ENCODE measurements at places on chromosomes 6 and 20. TPM values are rescaled to one million over a fixed set of nuclear protein-coding genes. Genes with fewer than 3 reads are reported as not detected.

TTK gene
- 1.1 TPM for total RNA-seq

CST3 gene
- total RNA-seq = 879 TPM

CCM2L gene
- 4.6 TPM for total RNA-seq

PACRG gene
- total RNA-seq = 11.7 TPM

CST7 gene
- total RNA-seq = 0.94 TPM

ENPP4 gene
- 34.6 TPM for total RNA-seq

- DNase-seq = no peak
Measured at GRCh38 chr20:11529047-11529446, 388.6 kb upstream of the BTBD3 start.

- no peak for DNase-seq
Measured at GRCh38 chr20:10423735-10424134, 10.3 kb downstream of the MKKS start.

DNA sequence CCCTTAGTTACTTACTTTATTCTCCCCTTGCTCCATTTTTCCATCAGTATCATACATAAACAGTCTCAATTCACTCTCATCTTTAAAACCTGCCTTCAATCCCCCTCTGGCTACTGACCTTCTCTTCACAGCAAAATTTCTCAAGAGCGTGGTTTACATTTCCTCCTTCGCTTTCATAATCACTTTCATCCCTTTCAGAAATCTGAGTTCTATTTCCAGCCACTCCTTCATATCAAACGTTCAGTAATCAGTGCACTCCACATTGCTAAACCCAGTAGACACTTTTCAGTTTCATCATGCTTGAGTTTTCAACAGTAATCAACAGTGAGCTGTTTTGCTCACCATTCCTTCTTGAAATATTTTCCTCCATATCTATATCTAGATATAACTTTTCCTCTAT, 176.7 kb upstream of the HSF2 start:
- no peak for DNase-seq

GRCh38 chr20:56630086-56630493, 984 bp downstream of the TFAP2C start:
- DNase-seq = no peak

DNA sequence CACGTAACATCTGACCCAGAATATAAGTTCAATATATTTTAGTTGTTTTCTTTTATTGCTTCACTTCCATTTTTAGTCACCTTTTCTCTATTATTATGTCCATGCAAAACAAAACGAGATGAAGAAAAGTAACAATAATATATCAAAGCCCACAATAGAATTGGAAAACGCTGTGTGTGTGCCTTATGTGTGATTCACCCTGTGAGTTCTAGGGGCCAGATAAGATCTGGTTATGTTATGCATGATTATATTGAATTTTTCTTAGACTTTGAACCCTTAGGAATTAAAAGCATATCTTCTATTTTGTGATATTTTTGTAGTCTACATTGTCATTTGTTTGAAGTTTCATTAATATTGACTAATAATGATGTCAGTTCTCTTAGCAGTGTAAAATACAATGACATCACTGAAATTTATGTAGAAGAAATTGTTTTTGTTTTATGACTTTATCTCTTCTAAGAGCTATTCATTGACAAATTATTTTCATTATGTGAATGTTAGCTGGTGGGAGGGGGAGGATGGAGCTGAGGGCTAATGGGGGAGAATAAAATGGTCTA, 243.6 kb downstream of the TFAP2B start:
- no peak for DNase-seq

DNA sequence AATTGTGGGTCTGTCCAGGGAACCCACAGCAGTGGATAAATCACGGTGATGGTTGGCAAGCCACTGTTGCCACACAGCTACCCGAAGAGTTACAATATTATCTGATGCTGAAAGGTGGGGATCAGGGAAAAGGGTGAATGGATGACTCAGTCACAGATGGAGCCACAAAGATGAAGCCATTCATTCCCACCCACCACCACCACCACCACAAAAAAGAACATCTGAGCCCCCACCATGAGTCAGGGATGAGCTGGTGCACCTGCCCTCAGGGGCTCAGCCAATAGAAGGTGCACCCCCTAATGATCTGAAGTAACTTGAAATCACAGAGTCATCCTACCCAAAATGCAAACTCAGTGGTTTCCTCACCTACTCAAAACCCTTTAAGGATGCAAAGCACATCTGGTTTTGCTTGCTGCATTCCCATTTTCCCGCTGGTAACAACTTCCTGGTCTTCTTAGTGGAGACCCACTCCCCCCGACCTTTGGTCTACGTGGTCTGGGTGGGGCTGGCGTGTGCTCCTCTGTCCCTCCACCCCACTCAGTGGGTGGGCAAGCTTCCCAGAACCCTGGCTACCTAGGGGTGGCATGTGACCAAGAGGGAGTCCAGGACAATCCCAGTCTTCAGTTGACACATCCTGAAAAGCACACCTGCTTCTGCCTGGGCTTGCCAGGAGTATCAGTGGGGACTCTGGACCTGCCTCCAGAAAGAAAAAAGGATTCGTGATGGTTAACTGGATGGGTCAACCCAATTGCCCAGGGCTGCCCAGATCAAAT, 125.5 kb downstream of the ANKRD60 start:
- DNase-seq = no peak

- DNase-seq = no peak
Measured at GRCh38 chr6:17703256-17703694, 3.5 kb downstream of the NUP153 start.

GRCh38 chr6:3406362-3406821, 50.5 kb downstream of the SLC22A23 start:
- DNase-seq = no peak

- peak; percentile 60 for DNase-seq
Measured at GRCh38 chr6:166540631-166541331, 45.7 kb downstream of the RAMACL start.

DNA sequence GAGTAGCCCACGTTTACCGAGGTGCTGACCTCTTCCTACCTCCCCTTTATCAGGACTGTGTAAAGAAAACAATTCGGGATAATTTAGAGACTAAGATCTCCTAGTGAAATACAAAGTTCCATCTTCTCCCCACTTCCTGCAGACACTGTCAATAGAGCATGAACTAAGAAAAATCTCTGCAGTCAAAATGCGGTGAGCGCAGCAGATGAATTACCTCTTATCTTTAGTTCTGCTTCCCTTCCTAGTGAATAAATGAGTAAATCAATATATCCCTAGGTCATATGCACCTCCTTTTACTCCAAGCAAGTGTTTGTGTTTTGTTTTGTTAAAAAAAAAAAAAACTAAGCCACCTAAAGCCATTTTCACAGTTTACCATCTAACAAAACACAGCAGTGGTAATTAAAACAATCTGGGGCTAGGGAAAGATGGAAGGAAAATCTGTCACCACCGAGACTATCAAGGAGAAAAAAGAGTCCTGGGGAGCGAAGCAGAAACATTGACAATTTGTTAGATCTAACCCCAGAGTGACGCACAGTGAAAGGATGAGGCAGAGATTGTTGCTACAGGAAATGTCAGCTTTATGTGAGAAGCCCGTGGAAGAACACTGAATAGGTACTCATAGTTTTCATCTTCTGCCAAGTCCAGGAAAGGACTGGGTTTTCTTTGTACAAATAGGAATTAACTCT, 159.4 kb upstream of the SPTLC3 start:
- DNase-seq = no peak

- DNase-seq = no peak
Measured at GRCh38 chr6:133309579-133309978, 68.4 kb downstream of the EYA4 start.

- no peak for DNase-seq
Measured at GRCh38 chr20:3183896-3184612, 10.7 kb upstream of the LZTS3 start.

DNA sequence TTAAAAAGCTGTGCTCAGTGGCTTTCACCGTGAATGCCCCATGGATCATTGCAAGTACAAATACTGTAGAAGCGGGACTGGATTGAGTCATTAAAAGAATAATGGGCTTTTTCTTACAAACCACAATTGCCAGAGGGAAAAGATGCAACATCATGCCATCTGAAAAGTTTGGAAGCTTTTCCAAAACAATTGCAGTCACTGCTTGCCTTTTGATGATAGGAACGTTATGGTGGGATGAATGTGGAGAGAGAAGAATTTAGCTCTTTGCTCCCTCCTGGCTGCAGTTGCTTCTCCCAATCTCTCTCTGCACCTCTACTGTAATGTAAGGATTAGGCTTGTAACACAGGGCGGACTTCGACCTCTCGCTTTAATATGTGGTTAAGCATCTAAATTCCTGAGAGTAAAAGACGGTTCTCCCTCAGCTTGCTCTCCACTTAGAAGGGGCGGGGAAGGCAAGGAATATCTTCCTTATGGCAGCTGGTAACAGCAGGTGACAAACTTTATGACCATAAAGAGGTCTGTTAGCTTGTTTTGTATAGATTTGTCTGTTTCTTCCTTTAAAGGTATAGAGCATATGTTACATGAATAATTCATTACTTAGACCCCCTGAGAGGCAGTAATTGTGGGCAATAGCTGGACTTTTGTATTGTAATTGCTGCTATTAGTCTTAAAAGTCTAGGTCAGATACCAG, 376.1 kb downstream of the UTRN start:
- no peak for DNase-seq

GRCh38 chr6:92864966-92865555, 554.3 kb downstream of the EPHA7 start:
- DNase-seq = no peak

GRCh38 chr6:140586426-140587061, 1212.1 kb upstream of the CITED2 start:
- no peak for DNase-seq

GRCh38 chr20:58542411-58543095, 27.4 kb upstream of the APCDD1L start:
- DNase-seq = no peak

DNA sequence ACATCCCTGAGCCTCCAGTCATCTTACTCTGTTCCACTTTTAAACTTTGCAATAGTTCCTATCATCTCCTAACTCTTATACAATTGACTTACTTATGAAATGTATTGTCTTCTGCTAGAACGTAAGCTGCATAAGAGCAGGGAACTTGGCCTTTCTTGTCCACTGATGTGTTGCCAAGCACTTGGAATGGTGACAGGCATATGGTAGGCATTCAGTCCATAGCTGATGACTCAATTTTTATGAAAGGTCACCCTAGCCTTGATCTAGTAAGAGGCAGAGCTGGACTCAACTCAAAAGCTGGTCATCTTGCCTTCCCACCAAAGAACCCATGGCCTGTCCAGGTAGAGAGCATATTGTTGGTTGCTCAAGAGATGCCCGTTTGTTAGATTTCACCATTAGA, 82.4 kb upstream of the FAM184A start:
- no peak for DNase-seq

DNA sequence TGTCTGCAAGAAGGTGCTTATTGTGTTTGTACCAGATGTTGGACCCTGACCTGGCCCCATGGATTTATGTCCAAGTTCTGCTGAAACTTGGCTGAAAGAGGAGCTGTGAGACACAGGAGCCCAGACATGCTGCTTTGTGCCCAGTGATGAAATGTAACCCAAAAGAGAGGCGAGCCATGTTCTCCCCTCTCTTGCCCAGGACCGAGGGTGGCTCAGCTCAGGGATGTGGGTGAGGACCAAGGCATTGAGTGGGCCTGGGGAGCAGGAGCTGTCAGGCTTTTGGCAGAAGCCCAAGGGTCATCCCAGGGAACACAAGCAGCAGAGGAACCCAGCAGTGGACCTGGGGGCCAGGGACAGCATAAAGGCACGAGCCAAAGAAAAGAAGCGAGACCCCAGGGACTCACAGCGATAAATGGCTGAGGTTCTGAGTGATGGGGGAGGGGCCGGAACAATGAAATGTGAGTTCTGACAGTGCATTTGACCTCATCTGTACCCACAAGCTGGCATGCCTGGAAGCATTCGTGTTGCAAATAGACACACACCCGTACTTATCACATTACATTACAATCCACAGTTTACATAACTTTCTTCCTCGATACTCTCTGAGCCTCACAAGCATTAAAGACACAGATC, 363.4 kb upstream of the JARID2 start:
- DNase-seq = no peak

DNA sequence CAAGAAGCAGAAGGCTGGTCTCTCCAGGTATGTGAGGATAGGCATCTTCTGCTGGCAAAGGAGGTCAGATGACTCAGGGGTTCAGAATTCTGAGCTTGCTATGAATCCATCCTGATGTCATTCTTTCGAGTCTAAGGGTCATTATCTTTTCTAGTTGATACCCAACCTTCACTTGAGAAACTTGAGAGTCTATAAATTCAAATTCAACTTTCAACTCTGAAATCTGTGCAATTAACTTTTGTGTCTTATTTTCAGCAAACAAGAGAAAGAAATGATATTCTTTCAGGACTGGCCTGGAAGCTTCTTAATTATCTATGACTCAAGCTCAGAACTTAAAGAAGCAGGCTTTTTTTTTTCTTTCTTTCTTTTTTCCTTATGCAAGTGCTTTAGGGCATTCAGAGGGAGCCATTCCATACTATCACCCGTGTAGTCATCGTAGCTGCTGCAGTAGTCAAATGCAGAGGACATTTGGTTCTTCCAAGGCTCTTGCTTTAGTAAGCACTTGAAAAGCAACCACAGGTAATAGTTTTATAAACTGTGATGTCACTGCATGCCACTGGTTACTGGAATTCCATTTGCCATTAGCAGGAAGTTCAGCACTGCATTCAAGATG, 93.0 kb downstream of the ADTRP start:
- DNase-seq = no peak

DNA sequence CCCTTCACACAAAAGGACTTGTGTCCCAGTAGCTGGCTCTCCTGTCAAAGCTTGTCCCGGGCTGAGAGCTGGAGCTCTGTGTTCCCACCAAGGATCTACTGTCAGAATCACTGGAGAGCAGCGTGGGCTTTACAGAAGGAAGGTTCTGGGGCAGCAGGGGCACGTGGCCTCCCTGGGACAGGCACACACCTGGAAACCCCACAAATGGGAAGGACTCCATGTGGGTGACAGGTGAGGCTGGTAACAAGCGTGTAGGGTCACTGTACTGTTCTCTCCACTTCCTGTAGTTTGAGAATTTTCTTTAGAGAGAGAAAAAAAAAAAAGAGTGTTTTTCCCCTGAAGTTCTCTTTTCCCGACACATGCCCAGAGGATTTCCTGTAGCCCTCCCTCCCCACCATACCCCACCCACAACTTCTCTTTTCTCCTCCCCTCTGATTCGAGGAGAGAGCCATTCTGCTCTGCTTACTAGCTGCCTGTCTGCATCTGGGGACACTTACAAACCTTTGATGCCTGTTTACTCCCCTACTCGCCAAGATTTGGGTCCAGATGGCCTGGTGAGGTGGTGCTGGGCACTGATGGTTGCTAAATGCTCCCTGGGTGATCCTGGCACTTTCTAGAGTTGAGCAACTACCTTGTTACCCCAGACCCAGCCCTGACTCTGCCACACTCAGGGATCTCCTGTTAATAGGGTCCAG, 84.1 kb upstream of the SIRPA start:
- no peak for DNase-seq

All from dorsolateral prefrontal cortex (tissue), 122 donors.